ENCODE measurements at places on chromosomes 12 and 14.

DNA sequence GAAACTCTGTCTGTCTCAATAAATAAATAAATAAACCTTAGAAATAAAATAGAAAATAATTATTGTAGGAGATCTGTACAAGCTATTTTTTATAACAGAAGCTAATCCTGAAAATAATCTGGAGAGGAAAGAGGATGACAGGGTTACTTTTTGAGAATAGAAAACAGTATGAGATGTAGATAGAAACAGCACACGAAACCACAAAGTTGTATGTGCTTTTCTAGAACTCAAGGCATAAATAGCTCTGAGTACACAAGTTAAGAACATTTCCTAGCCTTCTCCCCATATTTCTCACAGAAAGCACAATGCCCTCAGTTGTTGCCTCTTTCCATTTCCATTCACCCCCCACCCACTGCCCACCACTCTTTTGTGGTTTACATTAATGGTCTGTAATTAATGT, 35.7 kb downstream of the SLC38A4 start:
- no peak for DNase-seq

- no peak for DNase-seq
Measured at GRCh38 chr14:65438266-65438933, 25.9 kb downstream of the FUT8 start.

- DNase-seq: no peak
Measured at GRCh38 chr12:56633468-56634241, 3.5 kb upstream of the BAZ2A start.

DNA sequence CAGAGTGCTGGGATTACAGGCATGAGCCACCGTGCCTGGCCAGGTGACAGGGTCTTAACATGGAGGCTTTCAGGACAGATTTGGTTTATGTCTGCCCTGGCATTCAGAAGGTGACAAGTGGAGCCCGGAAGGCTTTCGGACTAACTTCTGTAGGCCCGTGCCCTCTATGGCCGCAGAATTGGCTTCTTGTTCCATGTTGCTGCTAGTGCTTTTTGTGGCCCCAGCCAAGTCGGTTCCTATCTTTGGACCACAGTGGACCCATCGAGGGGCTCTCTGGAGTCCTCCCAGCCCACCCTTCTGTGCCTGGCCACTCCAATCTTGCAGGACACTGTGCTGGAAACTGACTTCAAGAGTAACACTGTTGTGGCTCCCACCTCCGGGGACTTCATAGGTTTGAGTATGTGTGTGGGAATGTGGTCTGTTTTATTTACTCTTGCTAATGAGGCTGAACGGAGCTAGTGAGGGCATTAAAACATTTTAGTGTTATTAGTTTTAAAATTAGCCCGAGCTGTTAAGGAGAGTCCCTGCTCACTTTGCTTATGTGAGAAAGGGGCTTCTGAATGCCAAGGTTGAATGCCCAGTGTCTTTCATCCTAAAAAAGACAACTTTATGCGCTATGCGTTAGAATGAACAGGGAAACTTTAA, 245.9 kb downstream of the CACNA1C start:
- DNase-seq: no peak

GRCh38 chr12:2229661-2230539, 177.1 kb downstream of the CACNA1C start:
- no peak for DNase-seq

GRCh38 chr12:12272869-12273268, 6.0 kb upstream of the LRP6 start:
- DNase-seq: no peak

DNA sequence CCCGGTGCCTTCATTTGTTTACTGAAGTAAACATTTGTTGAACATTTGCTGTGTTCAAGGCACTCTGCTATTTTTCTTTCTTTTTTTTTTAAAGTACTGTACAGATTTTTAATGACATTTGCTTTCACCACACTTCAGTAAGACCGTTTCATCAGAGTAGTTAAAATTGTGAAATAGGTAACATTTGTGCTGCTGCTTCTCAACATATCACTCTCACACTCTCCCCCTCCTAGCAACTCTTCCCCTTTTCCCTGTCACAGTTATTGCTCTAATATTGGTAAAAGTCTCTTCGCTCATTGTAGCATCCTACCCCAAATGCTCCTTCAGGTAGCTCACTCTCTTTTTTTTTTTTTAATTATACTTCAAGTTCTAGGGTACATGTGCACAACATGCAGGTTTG, 49.6 kb downstream of the SRGAP1 start:
- DNase-seq: no peak

GRCh38 chr12:9707864-9708808, 24.8 kb downstream of the CLECL1 start:
- peak; percentile 65 for DNase-seq

DNA sequence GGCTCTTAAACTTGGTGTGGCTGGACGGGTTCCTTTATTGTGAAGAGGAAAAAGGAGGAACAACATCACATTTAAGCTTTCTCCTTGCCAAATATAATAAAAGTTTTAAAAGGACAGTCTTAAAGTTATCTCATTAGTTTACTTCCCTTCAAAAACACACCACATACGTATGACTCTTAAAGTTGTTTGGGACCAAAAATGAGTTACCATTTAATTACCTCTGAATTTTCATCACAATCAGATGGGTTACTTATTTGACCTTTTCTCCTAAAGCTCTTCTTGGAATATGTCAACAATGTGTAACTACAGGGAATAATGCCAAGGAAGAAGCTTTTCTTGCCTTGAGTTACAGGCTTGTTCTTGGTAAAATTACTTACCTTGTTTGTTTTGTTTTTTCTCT, 16.4 kb downstream of the RAB21 start:
- DNase-seq: peak; percentile 33

DNA sequence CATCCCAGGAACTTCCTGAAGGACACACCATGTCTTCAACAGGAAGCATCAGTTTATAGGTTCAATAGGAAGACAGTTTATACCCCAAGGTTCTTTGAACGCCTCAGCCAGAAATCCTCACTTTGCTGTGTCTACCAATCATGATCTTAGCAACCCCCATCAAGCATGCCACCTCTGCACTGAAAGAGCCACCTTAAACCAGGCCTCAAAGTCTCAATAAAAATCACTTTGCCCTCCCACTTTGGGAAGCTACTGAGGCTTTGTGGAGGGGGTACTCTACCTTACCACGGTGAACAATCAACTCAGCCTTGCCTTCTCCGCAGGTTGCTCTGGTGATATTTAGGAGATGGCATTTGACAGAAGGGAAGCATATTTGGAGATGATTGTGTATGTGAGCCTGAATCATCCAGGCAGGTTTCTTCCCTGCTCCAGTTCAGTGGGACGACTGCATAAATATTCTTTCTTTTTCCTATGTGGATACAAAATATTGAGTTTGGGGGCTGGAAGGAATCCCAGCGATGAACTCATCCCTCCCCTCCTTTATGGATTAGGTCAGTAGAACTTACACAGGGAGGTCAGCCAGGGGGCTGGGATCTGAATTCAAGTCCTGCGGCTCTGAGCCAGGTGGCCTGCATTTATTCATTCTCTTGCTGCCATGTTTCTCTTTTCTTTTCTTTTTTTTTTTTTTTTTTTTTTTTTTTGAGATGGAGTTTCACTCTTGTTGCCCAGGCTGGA, 42.8 kb upstream of the VASH1 start:
- no peak for DNase-seq

DNA sequence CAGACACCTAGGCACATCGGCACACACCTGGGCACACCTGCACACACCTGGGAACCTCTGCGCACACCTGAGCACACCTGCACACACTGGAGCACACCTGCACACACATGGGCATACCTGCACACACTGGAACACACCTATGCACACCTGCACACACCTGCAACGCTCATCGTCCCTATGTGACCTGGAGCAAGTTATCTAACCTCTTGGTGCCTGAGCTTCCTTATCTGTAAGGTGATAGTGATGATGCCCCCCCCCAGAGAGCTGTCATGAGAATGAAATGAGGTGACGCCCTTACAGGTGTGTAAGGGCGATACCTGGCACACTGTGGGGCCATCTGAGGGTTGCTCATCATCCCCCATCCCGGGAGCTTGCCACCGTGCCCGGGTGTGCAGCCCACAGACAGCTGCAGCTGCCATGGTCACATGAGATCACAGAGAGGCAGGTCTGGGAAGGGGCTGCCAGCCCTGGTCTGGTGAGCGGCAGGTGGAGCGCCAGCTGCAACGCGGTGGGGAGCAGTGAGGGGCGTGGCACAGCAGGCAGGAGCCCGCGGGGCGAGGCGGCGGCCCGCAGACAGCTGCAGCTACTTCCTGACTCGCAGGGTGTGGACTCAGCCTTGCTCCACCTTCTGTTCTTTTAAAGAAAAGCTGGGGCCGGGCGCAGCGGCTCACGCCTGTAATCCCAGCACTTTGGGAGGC, 59.9 kb upstream of the FBRSL1 start:
- no peak for DNase-seq

GRCh38 chr12:5488626-5488955, 56.7 kb downstream of the NTF3 start:
- no peak for DNase-seq

DNA sequence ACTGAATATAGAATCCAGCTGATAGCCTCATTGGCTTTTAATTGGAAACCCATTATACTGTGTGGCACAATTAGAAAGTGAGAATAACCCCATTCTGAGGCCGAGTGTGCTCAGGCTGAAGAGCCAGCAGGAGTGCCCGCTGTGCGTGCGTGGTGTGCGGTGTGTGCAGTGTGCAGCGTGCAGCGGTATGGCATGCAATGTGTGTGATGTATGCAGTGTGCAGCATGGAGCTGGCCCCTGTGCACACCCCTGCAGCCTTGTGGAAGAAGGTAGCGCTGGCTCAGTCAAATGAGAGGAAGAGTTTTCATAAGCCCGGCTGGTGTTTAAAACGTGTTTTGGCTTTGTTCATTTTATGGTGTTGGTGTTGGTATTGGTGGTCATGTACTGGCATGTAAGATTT, 22.9 kb downstream of the CKB start:
- DNase-seq: no peak
